ENCODE measurements at places on chromosomes 4 and X. TPM values are rescaled to one million over a fixed set of nuclear protein-coding genes. Genes with fewer than 3 reads are reported as not detected.

CNOT6L gene
- total RNA-seq, result 50.8 TPM

DNA sequence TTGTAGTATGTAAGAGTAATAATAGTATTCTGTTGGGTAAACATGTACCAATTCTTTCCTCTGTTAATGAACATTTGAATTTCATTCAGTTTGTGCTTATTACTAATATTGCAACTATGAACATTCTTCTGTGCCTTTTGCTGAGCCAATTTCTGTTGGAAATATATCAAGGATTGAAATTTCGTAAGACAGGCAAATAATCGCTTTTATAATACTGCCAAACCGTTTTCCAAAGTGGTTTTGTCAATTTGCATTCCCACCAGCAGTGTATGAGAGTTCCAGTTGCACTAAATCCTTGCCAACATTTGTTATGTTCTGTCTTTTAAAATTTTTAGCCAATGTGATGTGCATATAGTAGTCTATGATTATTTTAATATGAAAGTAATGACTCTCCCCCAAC lies 38.6 kb downstream of the MAGEB17 start:
- DNase-seq, result no peak

GRCh38 chrX:15815779-15816437 lies 25.6 kb downstream of the ZRSR2 start:
- DNase-seq, result no peak

DNA sequence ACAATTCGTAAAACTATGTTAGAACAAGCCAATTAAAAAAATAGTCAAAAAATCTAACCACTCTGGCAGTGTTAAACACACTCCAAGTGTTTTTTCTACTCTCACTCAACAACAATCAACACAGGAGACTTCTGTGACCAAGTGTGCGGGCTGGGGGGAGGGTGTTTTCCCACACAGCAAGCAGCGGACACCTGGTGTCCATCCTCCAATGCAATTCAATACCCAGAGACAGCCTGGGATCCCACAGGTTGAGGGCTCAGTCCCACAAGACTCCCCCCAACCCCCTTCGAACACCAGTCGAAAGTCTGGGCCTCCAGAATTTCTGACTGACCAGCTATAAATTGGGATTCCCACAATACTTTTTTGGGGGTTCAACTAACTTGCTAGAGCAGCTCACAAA lies 8.3 kb upstream of the PIM2 start:
- no peak for DNase-seq

DNA sequence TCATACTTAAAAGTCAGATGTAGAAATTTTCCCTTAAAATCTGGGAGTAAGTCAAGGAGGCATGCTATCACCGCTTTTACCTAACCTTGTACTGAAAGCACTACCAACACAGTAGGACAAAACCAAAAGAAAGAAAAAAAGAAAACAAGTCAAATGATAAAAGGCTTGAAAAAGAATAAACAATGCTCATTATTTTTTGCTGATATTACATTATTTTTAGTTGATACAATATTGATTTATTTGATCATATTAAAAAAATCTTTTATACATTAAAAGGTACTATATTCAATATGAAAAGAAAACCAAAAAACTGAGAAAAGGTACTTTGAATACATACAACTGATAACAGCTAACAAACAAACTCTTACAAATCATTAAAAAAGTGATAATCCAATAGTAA lies 164.3 kb downstream of the FAM13A start:
- DNase-seq, result no peak

DNA sequence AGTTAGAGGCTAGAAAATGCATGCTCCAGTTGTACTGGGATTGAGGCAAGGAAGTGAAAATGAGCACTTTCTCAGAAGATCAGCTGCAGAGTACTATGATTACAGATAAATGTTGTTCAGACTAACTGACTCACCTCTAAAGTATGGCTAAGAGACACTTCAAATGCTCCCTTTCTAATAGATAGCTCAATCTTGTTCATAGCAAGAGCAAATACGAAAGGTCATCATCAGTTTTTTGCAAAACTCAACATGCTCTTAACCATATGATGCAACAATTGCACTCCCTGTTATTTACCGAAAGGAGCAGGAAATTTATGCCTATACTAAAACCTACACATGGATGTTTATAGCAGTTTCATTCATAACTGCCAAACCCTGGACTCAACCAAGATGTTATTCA lies 838.4 kb upstream of the INTU start:
- DNase-seq, result no peak

DNA sequence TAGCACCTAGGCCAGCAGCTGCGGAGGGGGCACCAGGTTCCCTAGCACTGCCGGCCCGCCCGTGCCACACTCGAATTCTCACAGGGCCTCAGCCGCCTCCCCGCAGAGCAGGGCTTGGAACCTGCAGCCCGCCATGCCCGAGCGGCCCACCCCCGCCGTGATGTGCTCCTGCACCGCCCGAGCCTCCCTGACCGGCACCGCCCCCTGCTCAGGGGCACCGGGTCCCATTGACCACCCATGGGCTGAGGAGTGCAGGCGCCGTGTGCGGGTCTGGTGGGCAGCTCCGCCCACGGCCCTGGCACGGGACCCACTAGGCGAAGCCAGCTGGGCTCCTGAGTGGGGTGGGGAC lies 35.4 kb upstream of the ENPP6 start:
- DNase-seq, result no peak

DNA sequence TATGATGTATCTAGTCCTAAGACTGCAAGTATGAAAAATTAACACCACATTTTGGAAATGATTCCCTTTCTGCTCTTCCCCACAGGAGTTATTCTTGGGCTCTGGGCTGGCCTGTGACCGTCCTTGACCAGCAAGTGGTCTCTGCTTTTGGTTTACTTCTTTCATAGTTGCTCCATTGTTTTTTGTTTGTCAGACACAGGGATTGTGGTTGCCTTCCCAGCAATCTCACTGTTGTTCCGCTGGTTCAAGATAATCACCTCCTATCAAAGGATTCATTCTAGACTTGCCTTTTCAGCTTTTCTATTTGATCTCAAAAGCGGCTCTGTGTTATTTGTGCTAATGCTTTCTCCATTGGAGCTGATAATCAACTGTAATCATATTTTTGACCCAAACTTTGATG lies 218.8 kb downstream of the MGST2 start:
- DNase-seq, result no peak

DNA sequence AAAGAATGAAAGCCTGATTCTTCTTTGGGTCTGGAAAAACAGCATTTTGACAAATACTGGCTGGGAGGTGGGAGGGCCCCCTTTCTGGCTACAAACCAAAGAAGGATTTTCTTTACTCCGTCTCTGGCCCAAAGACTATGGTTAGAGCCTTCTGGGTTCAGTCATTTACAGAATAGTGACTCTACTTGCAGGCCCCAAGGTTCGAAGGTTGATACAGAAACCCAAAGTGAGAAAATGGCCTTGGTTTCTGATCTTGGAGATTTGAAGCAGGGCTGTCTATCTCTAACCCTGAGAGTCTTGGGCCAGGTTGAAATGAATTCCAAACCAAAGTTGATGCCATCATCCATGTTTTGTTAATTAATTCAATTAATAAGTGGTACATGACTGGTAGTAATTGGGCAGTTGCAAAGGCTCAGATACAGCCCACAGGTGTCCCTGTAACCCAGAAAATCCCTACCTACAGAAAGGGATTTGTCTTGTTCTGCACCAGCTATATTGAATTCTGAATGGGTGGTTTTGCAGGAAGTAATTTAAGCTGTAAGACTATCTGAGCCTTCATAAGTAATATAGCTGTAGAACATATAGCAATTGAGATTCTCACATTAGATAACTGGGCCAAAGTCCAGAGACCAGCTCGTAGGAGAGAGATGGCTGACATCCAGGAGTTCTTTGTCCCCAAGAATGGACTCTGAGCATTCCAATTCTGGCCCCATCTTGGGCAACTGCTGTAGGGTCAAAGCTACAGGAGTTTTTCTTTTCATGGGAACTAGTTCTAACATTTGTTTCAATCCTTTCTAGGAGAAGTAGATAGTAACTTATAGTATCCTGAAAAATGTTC lies 34.5 kb downstream of the CHRNA9 start:
- no peak for DNase-seq

LRRC66 gene
- 0.12 TPM for total RNA-seq

Measured in upper lobe of right lung (tissue), 1 donor.